ENCODE measurements at places on chromosomes 1 and 21. TPM values are rescaled to one million over a fixed set of nuclear protein-coding genes. Genes with fewer than 3 reads are reported as not detected.

- DNase-seq = no peak
Observed at GRCh38 chr1:2998503-2999100, 22.7 kb upstream of the ACTRT2 start.

GRCh38 chr21:30336596-30336995, 898 bp downstream of the KRTAP27-1 start:
- no peak for DNase-seq

GRCh38 chr1:246492611-246493245, 14.4 kb downstream of the SMYD3 start:
- DNase-seq = no peak

DNA sequence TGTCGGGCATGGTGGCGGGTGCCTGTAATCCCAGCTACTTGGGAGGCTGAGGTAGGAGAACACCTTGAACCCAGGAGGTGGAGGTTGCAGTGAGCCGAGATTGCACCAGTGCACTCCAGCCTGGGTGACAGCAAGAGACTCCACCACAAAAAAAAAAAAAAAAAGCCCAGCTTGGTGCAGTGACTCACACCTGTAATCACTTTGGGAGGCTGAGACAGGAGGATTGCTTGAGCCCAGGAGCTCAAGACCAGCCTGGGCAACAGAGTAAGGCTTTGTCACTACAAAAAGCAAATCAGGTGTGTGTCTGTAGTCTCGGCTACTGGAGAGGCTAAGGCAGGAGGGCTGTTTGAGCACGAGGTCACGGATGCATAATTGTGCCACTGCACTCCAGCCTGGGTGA, 5.0 kb upstream of the H6PD start:
- no peak for DNase-seq

- no peak for DNase-seq
Observed at GRCh38 chr1:200307755-200308066, 102.1 kb downstream of the ZNF281 start.

DNA sequence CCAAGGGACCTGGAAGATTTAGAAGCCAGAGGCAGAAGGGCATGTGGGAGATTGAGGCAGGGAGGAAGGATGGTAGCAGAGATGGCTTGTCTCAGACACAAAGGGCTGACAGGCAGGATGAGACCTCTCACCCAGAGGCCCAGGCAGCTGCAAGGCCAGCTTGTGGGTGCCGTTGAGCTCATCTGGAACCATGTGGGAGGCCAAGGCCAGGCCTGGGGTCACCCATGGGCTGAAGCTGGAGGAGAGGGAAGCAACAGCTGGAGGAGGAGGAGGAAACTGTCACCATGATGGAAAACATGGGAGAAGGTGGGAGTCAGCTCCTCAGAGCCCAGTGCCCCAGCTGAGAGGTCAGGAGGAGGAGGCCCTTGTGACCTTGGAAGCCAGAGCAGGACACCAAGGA, 6.4 kb downstream of the CRABP2 start:
- no peak for DNase-seq

DNA sequence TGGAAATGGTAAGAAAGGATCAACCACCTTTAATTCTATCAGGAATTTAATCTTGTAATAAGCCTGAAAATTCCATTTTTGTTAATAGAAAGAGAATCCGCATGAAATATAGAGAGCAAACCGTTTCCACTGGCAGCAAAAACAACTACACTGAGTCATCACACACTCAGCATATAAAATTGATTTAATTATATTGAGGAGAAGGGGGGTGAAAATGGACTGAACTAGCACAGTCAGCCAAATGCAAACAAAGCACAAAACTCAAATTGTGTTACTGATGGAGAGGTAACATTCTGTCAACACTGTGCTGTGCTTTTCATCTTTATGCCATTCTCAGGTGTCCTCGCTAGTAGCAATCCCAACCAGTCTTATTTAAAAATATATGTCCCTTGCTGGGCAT, 1583.9 kb downstream of the MRPL39 start:
- DNase-seq = no peak

DNA sequence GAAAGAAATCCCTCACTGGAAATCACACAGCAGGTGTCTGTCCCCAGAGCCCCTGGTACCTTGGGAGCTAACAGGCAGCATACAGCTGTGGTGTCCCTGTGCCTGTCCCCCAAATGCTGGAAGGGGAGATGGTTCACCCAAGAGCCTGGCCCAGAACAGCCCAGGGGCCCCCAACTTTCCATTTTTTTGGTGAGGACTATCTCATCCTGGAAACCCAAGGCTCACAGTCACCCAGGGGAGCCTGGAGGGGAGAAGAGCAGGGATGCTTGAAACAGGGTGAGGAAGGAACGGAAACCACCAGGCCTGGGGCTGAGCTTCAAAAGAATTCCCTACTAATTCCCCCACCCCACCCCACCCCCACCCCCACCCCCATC, 3.6 kb downstream of the SDC3 start:
- no peak for DNase-seq

- no peak for DNase-seq
Observed at GRCh38 chr1:79310609-79311008, 304.1 kb upstream of the ADGRL4 start.

GRCh38 chr1:30890502-30891226, 17.9 kb downstream of the SDC3 start:
- no peak for DNase-seq

- no peak for DNase-seq
Observed at GRCh38 chr1:229567109-229567868, 8.8 kb upstream of the ABCB10 start.

- no peak for DNase-seq
Observed at GRCh38 chr1:117198097-117198496, 12.6 kb downstream of the VTCN1 start.

DNA sequence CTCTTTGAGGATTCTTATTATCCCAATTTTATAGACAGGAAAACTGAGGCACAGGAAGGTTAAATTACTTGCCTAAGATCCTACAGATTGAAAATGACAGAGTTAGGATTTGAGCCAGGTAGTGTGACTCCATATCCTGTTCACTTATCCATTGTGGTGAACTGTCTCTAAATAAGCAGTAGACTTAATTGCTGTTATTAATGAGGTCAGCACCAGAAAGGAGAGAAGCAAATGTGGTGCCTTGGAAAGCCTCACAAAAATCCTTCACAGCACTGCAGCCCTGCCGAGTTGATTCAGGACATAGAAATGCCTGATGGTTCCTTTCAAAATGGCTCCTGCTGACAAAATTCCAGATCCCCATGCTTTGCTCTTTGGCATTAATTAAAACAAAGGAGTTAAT, 193.3 kb upstream of the BEND5 start:
- no peak for DNase-seq

GRCh38 chr1:95384567-95384966, 150.6 kb downstream of the RWDD3 start:
- no peak for DNase-seq

DNA sequence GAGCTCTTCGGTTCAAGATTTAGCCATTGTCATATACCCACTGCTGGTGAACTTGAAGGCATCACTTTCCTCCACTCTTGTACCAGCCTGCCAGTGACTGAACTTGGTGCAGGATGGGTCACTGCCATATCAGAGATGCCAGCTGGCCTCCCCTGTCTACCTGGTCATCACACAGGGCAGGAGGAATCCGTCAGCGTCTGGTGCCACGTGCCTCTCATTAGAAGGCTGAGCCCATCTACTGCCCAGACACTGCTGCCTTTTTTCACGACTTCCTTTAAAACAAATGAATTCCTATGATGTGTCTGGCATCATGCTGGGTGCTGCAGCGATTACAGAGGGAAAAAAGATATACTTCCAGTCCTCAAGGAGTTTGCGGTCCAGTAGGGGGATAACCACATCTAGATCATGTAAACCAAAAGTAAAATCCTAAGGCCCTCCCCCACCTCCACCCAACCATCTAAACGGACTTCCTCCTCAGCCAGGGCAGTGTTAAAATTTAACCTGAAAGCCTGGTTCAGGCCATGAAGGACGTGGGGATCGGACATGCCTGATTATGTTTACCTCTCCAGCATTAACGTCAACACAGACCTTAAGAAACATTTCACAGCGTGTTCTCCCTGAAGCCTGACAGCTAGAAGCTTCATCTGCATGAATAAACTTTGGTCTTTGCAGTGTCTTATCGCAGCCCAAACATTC, 29.2 kb upstream of the PDE9A start:
- DNase-seq = no peak

GRCh38 chr1:119286587-119287181, 81.9 kb upstream of the HAO2 start:
- no peak for DNase-seq

The FCRL4 gene
- under 0.01 TPM for total RNA-seq

The TAF13 gene
- 23.1 TPM for total RNA-seq

The CCDC17 gene
- 5.7 TPM for total RNA-seq

The KIF14 gene
- total RNA-seq = 0.29 TPM

The FCRL2 gene
- under 0.01 TPM for total RNA-seq

The VAV3 gene
- 113 TPM for total RNA-seq

The RO60 gene
- 95.1 TPM for total RNA-seq

The CRP gene
- not detected for total RNA-seq

The PLA2G2F gene
- total RNA-seq = not detected

The SELE gene
- total RNA-seq = 1.4 TPM

The OR10T2 gene
- total RNA-seq = not detected

The FCAMR gene
- not detected for total RNA-seq
